ENCODE measurements at places on chromosomes 1 and 21.

DNA sequence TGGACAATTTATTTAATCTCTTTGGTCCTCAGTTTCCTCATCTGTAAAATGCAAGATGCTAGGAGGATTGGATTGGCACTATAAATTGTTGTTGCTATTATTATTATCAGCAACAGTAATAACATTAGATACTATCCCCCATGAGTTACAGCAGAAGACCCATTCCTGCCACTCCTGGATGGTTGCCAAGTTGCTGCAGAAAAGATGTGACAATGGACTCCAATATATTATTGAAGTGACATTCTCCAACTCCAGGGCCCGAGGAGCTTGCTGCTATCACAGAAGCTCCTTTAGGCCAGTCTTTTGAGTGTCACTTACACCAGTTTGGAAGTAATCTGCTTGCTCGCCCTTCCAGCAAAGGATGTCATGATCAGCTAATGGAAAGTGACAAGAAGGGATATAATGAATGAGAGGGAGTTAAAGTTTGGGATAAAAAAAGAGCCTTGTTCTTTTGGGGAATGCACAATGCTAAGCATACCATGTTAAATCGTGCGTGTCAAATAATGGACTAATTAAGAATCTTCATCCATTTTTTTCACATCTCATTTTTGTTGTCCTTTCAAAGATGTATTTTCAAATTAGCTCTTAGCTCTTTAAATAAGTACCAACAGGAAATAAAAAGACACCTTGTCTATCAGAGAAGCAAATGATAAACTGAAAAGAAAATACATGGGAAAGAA, 19.5 kb upstream of the PROX1 start:
- no peak for DNase-seq

GRCh38 chr1:217562229-217562878, 68.5 kb downstream of the GPATCH2 start:
- DNase-seq: no peak

DNA sequence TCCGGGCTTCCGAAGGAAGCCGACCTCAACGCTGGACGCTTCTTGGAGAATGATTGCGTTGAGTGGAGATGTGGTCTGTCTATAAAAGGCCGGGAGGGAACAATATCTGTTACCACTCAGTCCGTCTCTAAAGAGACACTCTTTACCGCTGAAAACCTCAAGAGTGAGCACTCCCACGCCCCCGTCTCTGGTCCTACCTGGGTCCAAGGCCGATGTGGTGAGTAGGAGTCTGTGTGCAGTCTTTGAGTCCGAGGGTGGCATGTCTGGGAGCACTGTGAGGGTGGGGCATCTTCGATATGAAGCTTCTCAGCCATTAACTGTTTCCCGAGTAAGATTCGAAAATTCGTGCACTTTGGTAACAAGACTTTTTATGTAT, 576 bp downstream of the ZFP69 start:
- peak; percentile 25 for DNase-seq

DNA sequence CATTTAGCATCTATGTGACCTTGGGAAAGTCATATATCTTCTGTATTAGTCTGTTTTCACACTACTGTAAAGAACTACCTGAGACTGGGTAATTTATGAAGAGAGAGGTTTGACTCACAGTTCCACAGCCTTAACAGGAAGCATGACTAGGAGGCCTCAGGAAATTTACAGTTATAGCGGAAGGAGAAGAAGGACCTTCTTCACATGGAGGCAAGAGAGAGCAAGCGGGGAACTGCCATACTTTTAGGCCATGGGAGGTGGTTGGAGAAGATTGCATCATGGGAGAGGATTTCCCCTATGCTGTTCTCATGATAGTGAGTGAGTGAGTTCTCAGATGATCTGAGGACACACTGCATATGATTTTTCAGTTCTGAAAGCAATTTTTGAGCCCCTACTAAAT, 87.9 kb downstream of the CLEC20A start:
- DNase-seq: no peak

DNA sequence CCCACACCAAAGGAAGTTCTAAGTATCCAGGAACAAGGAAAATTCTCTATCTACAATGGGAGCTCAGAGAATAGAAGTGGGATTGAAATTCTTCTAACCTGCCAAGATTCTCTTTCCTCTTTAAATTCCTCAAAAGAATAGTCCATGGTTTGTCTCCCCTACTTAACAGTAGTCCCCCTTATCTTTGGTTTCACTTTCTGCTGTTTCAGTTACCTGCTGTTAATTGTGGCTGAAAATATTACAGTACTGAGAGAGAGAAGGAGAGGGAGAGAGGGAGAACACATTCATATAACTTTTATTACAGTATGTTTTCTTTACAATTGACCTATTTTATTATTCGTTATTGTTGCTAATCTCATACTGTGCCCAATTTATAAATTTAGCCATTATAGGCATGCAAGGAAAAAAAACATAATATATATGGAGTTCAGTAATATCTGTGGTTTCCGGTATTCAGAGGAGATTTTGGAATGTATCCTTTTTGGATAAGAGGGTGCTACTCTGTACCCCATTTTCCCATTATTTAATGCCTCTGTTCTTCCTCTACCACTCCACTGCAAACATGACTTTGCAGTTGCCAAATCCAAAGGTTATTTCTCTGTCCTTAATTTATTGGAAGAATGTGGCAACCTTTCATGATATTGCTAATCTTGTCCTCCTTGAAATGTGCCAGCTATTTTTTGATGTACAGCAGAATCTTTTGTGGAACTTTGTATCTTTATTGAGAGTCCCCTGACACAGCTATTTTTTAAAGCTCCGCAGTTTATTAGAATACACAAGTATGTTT, 68.0 kb downstream of the USP25 start:
- no peak for DNase-seq

DNA sequence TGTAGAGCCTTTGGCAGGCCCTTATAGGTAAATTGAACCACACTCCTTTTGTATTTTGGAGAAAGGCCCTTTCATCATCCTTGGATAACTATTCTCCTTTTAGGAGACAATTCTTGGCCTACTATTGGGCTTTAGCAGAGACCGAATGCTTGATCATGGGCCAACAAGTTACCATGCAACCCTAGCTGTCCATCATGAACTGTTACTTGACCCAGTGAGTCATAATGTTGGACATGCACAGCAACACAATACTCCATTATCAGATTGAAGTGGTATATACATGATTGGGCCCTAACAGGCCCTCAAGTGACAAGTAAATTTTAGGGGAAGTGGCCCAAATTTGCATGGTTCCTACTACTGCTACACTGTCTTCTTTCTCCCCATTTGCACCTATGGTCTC, 84.4 kb downstream of the CATSPERE start:
- DNase-seq: no peak

GRCh38 chr1:212067787-212068186, 32.2 kb downstream of the DTL start:
- no peak for DNase-seq

DNA sequence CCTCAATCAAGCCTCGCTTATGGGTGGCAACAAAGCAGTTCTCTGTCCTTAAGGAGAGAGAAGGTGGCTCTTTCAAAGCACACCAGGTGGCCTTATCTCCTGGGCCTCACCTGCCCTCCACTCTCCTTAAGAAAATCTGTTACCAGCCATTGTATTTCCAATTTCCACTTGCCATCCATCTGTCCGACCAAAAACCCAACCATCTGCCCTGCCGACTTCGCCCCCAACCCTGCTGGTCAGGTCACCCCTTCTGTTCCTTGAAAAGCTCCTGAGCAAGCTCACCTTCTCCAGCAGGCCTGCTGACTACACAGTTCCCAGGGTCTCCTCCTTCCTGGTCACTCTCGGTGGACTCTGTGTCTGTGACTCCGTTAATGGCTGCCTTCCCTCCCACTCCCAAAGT, 619 bp upstream of the IGFN1 start:
- no peak for DNase-seq

- no peak for DNase-seq
Observed at GRCh38 chr21:28436286-28436932, 556.3 kb downstream of the LTN1 start.

- no peak for DNase-seq
Observed at GRCh38 chr1:33150522-33150921, 31.3 kb downstream of the TRIM62 start.

- DNase-seq: no peak
Observed at GRCh38 chr1:30998171-30998570, 67.3 kb downstream of the PUM1 start.

GRCh38 chr1:240363315-240363714, 248.6 kb downstream of the GREM2 start:
- no peak for DNase-seq

- no peak for DNase-seq
Observed at GRCh38 chr1:19370453-19371170, 58.5 kb downstream of the SLC66A1 start.

DNA sequence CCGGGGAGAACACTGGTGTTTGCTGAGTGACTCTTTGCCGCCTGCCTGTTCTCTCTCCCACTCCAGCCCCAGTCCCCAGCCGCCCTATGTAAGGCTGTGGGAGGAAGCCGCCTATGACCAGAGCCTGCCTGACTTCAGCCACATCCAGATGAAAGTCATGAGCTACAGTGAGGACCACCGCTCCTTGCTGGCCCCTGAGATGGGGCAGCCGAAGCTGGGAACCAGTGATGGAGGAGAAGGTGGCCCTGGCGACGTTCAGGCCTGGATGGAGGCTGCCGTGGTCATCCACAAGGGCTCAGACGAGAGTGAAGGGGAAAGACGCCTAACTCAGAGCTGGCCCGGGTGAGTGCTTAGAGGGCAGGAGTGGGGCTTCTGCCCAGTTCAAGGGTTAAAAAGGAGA, 8.2 kb downstream of the BSND start:
- no peak for DNase-seq

- no peak for DNase-seq
Observed at GRCh38 chr1:184285401-184286087, 101.3 kb upstream of the C1orf21 start.

DNA sequence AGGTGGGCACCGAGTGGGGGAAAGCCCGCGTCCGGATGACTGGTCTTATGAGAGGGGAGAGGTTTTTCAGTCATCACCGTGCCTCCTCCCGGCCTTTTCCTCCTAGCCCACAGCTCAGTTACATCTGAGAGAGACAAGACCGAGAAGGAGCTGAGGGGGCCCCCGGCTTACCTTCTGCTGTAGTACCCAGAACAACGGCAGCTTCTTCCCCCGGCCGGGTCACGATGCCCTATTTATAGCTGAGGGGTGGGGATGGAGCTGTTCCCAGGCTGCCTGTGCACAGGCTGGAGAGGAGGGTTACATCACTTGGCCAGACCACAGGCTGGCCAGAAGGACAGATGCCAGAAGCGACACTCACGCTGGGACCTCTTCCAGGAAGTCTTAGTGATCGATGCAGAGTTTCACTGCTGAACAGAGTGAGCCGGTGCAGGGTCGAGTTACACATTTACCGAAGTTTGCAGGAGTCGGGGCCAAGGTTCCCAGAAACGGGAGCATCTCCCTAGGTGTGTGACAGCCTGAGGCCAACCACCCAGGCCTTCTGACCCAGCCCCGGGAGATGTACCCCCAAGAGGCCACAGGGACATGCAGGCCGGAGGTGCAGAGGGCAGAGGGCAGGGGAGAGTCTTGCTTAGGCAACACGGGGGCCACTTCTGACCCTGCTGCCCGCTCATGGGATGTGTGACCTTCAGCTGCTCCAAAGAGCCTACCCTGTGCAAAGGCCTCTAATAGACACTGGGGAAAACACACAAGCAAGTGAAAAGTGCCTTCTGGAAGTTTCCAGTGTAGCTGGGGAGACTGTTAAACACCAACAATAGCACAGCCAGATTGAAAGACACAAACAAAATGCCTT, at the start of gene AGT:
AGT (minus strand) TSS at position 208 of the 850 bp plus-strand sequence. CDS start 3,299 bp downstream, outside the sequence.
- no peak for DNase-seq

GRCh38 chr21:41235201-41235600, 67.2 kb downstream of the BACE2 start:
- DNase-seq: no peak

DNA sequence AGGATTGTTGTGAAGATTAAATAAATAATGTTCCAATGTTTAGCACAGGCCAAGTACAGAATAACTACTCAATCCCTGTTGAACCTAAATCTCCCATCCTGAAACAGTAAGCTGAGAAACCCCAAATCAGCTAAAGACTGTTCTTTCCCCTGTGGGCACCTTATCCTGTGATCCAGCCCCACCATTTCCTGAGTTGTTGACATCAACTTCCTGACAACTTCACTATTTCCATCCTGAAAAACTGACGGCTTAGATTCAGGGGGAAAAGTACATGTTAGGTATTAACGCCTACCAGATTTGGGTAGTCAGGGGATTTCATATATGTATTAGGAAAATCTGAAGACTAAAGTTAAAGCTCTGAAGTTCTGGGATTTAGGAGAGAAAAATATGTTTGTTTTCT, 51.7 kb upstream of the PALMD start:
- no peak for DNase-seq

- no peak for DNase-seq
Observed at GRCh38 chr1:39922251-39922688, 20.6 kb upstream of the MYCL start.

GRCh38 chr1:6971048-6971447, 185.8 kb downstream of the CAMTA1 start:
- DNase-seq: no peak

DNA sequence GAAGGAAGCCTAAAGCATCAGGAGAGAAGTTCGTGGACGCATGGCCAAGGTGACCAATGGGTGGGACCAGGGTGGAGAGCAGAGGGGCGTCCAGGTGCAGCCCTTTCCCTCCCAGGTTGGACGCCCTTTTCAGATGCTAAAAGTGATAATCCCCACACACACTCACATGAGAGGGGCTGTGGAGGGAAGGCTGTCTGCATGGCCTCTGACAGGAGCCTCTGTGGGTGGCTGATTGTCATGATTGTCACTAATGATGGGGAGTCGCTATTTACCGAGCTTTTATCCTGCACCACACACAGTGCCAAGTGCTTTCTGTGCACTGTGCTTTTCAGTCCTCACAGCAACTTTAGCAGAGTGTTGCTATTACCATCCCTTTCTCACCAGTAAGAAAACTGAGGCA, 27.1 kb upstream of the C1QA start:
- DNase-seq: no peak

DNA sequence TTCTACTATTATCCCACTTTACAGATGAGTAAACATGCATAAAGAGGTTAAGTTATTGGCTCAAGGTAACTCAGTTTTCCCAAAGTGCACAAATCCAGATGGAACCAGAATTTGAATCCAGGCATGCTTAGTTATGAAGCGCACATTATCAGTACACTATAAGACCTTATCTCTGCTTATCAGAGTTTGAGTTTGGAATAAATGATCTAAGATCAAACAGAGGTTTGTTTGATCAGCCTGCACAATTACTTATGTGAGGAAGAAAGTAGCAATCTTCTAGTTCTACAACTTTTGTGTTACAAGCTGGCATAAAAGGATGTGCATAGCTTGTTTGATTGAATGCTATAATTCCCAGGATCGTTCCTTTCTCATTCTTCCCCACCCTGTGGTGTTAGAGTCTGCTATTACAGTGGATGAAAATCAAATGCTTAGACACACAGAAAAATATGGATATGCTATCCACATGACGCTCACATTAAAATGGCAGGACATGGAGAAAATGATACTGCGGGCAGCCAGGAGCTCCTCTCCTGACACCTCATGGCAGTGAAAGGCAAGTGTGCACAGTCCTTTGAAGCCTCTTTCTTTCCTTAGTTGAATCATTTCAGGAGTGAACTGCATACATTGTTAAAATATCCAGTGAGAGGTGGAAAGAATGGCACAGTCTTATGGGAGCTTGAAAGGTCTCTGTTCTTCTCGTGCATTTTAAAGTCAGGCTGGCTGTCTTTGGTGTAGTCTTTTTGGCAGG, 23.9 kb upstream of the PBX1 start:
- no peak for DNase-seq

- no peak for DNase-seq
Observed at GRCh38 chr1:213533125-213533524, 454.6 kb upstream of the PROX1 start.

- no peak for DNase-seq
Observed at GRCh38 chr1:101247404-101248287, 10.8 kb downstream of the S1PR1 start.

- DNase-seq: no peak
Observed at GRCh38 chr1:5271264-5271663, 616.9 kb downstream of the AJAP1 start.

Data from stimulated activated CD8-positive, alpha-beta memory T cell treated with anti-CD3 and anti-CD28 coated beads, Interleukin-7, amount 100 ng/mL, for 4 hours (primary cell).